Activated naive CD4-positive, alpha-beta T cell treated with anti-CD3 and anti-CD28 coated beads, Interleukin-2, amount 50 U/mL, for 72 hours (primary cell): ENCODE measurements at places on chromosomes 1 and 21.
A peak's percentile ranks its signal among the peaks of the same experiment; 100 is the strongest.

- DNase-seq: no peak
Measured at GRCh38 chr1:169624122-169624521, 5.8 kb downstream of the SELP start.

DNA sequence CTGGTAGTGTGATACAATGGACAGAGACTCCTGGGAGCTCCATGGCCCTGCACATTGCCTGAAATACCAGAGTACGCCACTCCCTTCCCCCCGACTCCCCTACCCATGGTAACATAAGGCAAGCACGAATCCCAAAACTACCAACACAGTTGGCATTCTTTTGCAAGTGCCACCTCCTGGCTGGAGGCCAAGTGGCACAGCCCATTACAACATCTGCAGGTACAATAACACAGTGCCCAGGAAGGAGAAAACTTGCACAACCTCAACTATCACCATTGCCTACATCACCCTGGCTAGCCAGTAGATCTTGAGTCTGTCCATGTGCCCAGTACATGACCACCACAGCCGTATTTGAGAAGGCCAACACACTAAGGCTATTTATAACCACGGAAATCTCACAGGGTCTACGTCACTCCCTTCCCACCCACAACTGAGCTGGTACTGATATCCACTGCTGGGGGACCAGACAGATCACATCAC lies 11.7 kb downstream of the ADAMTS1 start:
- DNase-seq: no peak

- no peak for DNase-seq
Measured at GRCh38 chr1:78553859-78554258, 63.1 kb downstream of the PTGFR start.

DNA sequence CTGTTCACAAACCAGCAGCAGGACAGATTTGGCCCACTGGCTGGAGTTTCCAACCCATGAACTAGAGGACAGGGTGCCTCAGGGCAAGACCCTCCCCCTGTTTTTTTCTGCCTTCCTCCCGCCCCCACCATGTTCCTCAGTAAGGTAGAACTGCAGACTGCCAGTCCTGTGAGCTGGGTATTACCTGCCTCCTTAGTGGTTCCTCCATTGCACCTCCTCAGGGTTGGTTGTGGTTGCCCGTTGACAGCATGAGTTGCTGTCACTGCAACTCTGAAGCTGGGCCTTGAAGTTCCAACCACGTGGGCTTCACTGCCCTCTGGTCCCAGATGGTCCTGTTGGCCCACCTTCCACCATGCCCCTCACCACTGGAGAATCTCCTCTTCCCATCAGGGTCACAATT lies 28.8 kb downstream of the TENT5C start:
- DNase-seq: peak; percentile 40

DNA sequence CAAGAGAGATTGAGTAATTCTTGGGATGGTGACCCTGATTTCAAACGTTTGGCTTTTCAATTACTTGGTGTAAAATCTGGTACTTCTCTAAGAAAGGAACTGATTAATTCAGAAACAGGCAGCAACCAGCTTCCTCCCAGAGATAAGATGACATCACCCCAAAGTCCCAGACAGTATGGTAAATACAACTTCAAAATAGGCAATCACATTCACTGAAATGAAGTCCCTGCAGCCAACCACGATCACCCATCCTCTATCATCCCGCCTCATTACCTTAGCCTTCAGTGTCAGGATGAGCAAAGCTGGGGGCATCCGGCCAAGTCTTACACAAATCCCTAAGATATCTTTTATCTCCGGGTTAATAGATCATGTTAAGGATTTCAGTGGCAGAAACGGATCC lies 26.4 kb upstream of the RUNX1 start:
- DNase-seq: no peak

DNA sequence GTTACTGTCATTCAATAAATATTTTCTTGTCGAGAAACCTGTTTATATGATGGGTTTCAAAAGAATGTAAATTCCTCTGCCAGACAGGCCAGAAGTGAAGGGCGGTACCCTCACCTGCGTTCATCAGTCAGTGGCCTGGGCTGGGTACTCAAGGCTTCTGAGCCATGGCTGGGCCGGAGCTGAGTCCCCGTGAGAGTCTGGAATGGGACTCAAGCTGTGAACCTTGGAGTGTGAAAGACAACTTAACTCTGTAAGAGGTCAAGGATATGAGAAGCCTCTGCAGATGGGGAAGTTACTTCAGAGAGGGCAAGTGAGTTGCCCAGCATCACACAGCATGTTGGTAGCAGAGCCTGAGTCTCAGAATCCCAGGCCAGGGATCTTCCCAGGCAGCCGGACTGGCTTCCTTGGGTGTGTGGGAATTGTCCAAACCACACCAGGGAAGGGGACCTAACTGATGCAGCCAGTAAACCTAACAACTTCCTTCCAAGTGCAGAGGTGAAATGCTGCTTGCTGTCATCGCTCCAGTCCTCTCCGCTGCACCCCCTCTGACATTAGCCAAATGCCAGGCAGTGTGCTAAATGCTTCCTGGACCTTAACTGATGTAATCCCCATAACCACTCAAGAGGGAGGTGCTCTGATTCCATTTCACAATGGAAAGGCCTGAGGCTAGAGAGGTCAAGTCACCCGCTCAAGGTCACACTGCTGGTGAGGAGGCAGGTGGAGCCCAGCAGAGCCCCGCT lies 4.8 kb downstream of the DISP3 start:
- no peak for DNase-seq

- no peak for DNase-seq
Measured at GRCh38 chr1:76546354-76546933, 320.8 kb upstream of the ST6GALNAC5 start.
